ENCODE measurements at places on chromosomes 2 and 18.

GRCh38 chr2:128642821-128643220, 324.2 kb upstream of the HS6ST1 start:
- no peak for DNase-seq

- no peak for DNase-seq
Observed at GRCh38 chr2:69890881-69891280, 2.9 kb upstream of the SNRNP27 start.

- DNase-seq = no peak
Observed at GRCh38 chr2:47179388-47179787, 24.3 kb upstream of the STPG4 start.

GRCh38 chr2:120005834-120006521, 6.9 kb upstream of the EPB41L5 start:
- DNase-seq = peak; percentile 20

DNA sequence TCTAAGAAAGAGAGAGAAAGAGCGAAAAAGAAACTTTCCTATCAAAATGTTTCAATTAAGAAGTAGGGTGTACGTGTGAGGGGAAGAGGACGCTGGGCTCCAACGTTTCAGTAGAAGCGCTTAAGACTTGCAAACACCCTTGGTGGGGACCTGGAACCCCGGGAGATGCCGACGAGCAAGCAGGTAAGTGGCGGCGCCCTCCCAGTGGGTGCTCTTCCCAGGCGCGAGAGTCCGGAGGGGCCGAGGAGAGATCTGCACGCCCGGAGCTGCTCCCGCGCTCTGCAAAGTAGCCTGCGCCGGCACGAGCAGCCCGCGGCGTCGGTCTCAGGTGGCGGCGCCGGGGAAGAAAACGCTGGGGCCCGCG, 678 bp upstream of the OTX1 start:
- DNase-seq = peak; percentile 39

GRCh38 chr2:3302421-3302750, 75.2 kb downstream of the EIPR1 start:
- no peak for DNase-seq

DNA sequence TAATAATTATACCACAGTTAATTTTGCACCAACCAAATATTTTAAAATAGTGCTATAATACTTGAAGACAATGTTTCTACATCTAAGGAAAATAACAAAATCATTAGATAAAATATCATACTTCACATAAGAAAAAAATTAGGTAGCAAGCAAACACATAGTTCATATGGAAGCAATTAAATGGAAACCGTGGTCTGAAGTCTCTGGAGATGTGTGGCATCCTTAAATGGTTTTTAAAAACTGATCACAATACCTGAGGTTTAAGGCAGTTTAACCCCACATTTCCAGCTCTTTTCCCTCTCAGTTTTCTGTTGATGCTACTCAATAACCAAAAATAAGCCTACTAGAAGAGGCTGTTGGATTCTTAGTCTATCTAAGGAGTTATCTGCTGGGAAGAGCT, 71.3 kb downstream of the ASXL2 start:
- DNase-seq = no peak

DNA sequence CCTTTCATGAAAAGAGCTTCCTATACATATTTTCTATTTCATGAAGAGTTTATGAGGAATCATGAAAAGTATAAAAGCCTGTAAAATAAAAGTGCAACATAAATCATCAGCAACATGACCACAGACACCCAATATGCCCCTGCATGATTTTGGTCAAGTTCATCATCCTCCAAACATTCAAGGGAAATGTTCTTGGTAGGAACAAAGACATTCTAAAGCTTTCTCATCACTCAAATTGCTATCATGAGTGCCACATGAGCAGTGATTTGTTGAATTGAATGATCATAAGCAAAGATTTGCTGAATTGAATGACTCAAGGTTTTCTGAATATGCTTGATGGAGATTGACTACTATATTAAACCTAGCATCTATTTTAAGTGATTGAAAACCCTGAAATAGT, 172.2 kb downstream of the MBD2 start:
- DNase-seq = no peak

DNA sequence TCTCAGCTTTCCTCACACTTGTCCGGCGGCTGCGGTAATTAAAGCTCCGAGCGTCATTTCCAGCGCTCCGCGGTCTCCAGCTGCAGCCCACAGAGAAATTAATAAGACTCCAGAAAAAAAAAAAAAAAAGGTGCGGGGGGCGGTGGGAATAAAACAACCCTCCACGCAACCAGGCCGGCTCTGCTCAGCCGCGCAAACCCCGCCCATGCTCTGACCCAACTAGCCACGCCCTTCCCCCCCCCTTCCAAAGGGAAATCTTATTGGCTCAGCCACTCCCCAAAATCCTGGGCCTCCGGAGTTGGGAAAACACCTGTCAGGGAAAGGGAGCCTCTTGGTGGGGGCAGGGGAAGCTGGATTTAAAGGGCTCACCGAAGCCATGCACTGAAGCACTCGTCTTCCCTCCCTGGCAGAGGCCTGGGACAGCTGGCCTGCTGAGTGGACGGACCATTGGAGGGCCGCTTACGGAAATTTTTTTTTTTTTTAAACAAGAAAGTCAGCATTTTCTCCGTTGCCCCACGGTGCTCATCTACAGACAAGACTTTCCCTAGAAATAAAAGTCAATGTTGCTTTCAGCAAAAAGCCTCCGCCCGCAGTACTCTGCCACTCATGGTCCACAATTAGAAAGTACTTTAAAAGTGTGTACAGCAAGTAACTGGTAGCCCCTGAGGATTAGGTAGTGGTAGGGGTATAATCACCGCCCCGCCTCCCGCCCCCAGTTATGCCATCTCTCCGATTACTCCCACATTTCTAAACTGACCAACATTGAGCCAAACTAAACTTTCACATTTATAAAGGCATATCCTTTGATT, 674 bp upstream of the ERBB4 start:
- DNase-seq = no peak

- no peak for DNase-seq
Observed at GRCh38 chr2:195360242-195360641, 296.8 kb upstream of the SLC39A10 start.

DNA sequence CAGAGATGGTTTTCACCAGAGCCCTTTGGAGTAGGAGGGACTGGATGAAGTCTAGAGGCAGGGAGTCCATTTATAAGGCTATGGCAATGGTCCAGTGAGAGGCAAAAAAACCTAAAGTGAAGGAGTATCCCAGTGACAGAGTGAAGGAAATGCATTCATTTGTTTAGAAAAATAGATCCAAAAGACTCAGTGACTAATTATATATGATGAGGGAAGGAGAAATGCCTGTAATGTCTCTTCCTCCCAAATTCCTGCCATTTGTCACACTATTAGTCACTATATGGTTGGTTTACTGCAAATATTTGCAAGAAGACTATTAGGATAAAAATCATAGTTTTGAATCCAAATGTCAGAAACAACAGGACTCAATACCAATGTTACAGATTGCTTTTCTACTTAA, 104.2 kb downstream of the ZNF521 start:
- DNase-seq = no peak

DNA sequence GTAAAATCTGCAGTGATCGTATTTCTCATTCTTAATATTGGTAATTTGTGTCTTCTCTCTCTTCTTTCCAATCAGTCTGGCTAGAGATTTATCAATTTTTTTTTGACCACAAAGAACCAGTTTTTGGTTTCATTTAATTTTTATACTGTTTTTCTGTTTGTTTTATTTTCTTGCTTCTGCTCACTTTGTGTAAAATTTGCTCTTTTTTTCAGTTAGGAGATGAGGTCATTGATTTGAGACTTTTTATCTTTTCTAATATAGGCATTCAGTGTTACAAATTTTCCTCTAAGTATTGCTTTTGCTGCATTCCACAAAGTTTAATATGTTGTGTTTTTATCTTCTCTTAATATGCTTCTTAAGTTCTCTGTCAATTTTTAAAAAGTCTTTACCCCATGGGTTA, 160.5 kb downstream of the TPGS2 start:
- no peak for DNase-seq

GRCh38 chr2:99154643-99155536, at the start of the genes LIPT1 and TSGA10:
LIPT1 (plus strand) TSS chr2:99154967; CDS start chr2:99161958, 6,991 bp downstream.
TSGA10 (minus strand) TSS chr2:99154942; CDS start chr2:99109439, 45,503 bp downstream.
- DNase-seq = peak; percentile 96

- DNase-seq = no peak
Observed at GRCh38 chr2:219099329-219099728, 38.6 kb upstream of the IHH start.

GRCh38 chr2:30872797-30873196, 65.6 kb upstream of the CAPN13 start:
- DNase-seq = no peak

DNA sequence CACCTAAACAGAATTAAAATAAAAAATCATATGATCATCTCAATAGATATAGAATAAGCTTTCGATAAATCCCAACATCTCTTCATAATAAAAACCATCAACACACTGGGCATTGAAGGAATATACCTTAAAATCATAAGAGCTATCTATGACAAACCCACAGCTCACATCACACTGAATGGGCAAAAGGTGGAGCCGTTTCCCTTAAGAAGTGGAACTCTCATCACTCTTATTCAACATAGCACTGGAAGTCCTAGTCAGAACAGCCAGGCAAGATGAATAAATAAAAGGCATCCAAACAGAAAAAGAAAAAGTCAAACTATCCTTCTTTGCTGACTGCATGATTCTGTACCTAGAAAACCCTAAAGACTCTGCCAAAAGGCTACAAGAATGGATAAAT, 510.3 kb downstream of the ZNF804A start:
- DNase-seq = no peak

GRCh38 chr2:24981411-24982136, 9.8 kb upstream of the DNAJC27 start:
- no peak for DNase-seq
